Chondrocyte (in vitro differentiated cells): ENCODE measurements at places on chromosomes 13 and 19.
A peak's percentile ranks its signal among the peaks of the same experiment; 100 is the strongest.

DNA sequence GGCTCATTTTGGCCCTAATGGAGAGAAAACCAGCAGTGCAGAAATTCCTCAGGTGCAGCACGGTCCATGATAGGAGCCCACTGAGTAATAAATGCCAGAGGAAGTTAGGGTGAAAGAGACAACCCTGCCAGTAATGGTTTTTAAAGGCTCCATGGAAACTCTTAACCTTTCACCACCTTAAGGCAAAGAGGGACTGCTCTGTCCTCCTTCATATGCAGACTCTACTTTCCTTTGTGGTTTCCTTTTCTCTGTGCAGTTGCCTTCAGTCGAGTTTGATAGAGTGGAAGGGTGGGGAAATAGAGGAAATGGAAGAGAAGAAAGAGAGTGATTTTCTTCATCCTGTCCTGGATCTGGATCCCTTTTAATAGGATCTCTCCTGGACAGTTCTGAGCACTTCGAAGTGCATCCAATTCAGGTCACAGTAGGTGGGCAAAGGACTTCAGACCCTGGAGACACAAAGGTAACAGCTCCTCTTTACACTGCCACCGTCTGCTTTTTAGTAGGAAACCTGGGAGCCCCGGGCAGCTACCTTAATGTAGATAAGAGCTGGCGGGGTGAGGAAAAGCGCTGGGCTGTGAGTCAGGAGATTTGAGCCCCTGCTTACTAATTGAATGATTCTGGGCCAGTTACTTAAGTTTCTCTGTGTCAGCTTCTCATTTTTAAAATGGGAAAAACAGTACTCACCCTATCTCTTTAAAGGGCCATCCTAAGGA is 294.8 kb downstream of the KCNRG start:
- no peak for DNase-seq

DNA sequence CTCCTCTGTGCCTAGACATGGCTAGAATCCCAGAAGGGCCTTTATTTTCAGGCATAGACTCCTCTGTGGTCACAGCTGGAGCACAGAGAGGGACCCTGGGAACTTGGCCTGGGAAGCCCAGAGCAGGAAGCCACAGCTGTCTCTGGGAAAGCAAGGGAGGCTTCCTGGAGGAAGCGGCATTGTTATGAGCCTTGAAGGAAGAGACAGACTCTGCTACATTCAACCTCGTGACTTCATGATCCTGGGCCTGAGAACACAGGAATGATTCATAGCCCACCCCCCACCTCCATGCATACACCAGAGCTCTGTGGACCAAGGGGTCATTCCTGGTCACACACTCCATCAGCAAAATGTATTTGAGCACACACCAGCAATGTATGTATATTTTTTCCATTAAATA is 8.6 kb downstream of the RDH8 start:
- DNase-seq, result peak; percentile 27

DNA sequence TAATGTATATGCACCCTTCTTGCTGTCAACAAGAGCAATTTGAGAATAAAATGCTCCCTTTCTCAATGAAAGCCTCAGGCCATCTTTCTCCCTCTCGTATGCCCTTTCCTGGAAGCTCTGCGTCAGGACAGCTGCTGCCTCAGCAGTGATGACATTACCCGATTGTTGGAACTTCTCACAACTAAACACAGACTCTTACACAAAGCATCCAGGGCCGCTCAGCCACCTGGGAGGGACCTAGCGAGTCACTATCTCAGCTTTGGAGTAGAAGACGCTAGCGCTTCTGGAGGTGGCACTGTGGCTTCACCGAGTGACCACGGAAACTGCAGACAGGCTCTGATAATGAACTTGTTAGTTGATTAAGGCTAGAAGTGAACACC is 153.2 kb upstream of the SOX1 start:
- no peak for DNase-seq

- no peak for DNase-seq
These were observed 12.9 kb downstream of the RANBP3 start for GRCh38 chr19:5964816-5965565.

DNA sequence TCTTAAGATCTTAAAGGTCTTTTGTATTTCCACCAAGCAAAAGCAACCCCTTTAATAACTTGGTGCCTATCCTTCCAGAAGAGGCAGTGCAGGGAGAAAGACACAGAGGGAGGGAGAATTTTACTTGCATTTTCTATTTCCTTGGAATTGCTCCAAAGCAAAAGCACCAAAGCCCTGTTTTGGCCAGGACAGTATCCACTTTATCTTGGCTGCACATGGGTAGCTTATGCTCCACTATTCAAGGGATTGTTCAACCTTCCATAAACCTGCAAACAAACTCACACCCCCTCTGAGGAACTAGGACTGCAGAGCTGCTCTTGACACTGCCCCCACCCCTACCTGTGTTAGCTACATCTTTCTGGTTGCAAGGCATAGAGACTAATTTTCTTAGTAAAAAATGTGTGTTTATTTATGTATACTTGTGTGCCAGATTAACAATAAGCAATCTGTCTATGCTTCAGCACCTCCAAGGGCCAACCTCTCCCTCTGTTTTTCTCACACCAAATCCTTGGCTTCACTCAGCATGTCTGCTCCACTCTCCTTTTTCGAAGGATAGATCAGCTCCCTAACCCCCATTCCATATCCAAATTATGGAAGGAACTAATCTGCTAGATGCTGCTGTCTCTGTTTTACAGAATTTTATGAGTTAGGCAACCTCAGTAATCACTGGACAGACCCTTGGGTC is 68.1 kb upstream of the KLF12 start:
- no peak for DNase-seq

GRCh38 chr13:23087880-23088279 is 92.9 kb upstream of the SGCG start:
- DNase-seq, result no peak
